ENCODE measurements at places on chromosomes 6 and 20. TPM values are rescaled to one million over a fixed set of nuclear protein-coding genes. Genes with fewer than 3 reads are reported as not detected.

The ATP6V1G2 gene
- 2.1 TPM for total RNA-seq

The ELOVL2 gene
- 2.3 TPM for total RNA-seq

The ENPP3 gene
- total RNA-seq, result 0.23 TPM

The HS3ST5 gene
- not detected for total RNA-seq

The RAET1L gene
- not detected for total RNA-seq

The GNAS-AS1 gene
- total RNA-seq, result 5.0 TPM

The PTGIS gene
- not detected for total RNA-seq

The LRRC73 gene
- total RNA-seq, result 0.07 TPM

The IRF4 gene
- not detected for total RNA-seq

The GLP1R gene
- not detected for total RNA-seq

The ANKRD6 gene
- 1.0 TPM for total RNA-seq
